ENCODE measurements at places on chromosomes 1 and 21.

- DNase-seq: peak; percentile 52
Measured at GRCh38 chr21:35257413-35257812, 208.3 kb upstream of the RUNX1 start.

DNA sequence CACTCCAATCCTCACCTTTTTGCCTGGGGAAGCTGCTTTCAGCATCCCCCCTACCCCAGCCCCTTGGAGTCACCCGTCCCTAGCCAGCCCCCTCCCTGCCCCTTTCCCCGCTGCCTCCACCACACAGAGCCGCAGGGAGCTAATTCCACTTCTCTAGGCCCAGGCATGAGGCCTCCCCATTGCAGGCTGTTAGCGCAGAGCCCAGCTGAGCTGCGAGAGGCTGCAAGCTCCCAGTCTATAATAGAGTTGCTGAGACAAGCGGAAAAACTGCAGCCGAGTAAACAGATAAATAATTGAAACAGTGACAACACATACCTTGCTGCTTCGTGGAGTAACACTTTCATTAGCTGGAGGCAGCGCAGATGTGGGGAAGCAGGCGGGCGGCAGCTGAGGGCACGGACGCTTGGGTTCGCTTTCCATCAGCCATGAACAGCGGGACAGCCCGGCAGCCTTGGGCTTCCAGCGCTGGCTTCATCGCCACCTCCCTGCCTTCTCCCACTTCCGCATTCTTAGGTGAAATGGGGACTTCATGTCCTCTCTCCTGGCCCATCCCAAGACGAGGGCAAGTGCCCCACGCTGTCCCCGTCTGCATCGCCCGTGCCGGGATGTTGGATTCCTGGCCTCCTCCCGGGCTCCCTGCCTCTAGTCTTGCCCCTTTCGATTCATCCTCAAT is 183.3 kb downstream of the IGSF21 start:
- no peak for DNase-seq

DNA sequence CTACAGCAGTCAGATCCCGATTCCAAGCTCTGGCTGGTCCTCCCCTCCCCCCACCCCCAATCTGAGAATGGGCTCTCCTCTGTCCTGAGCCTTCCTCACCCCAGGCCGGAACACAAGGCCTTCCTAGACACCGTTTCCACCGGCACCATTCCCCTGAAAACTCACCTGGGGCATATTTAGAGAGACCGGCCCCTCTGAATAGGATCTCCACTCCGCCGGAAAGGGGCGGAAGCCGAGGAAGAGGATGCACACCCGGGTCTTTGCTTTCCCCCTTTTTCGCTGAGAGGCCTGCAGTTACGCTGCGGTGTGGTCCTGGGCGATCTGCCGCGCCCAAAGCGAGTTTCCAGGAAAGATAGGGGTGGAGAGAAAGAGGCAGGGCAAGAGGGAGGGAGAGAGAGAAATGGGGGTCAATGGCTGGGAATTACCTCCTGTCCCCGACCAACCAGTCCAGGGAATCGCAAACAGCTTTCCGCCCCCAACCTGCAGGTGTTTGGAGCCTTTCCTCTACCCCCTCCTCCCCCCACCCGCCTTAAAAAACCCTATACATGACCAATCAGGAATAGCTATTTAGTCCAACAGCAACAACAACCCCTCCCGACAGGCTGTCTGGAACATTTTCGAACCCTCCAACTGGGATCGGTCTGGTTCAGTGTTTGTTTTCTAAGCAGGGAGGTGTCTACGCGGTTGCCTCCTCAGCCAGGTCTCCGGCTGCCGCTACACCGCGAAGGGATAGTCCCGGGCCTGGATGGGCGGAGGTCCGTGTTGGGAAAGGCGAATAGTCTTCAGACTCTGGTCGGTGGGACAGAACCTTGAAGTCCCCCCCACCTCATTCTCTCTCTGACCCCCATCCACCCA is 2.8 kb downstream of the TAL1 start:
- peak; percentile 87 for DNase-seq

- DNase-seq: no peak
Measured at GRCh38 chr21:46097336-46098293, at the start of gene COL6A2. TSS of gene COL6A2 (plus strand) at chr21:46098112.

- DNase-seq: peak; percentile 38
Measured at GRCh38 chr1:242011894-242012660, 13.2 kb upstream of the MAP1LC3C start.

DNA sequence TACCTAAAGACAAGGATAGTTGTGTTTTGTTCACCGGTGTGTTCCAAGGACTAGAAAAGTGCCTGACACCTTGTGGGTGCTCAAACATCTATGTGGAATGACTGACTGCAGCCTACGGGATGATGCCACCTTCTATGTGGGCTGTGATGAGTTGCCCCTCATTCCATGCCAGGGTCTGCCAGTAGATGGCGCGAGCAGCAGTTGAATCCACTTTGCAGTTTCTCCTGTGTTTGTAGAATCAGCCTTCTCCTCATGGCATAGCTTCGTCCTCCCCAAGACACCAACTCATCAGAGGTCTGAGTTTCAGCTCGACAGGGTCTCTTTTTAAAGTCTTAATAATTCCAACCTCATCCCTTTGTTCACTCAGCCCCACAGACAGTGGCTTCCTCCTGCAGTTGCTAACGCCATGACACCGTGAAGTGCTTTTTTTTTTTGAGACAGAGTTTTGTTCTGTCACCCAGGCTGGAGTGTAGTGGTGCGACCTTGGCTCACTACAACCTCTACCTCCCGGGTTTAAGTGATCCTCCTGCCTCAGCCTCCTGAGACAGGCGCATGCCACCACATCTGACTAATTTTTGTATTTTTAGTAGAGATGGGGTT is 133.7 kb downstream of the CAPN8 start:
- DNase-seq: peak; percentile 65

GRCh38 chr1:67957066-67957465 is 93.4 kb downstream of the DIRAS3 start:
- DNase-seq: no peak

- DNase-seq: no peak
Measured at GRCh38 chr1:47187231-47187925, 2.5 kb downstream of the PDZK1IP1 start.

DNA sequence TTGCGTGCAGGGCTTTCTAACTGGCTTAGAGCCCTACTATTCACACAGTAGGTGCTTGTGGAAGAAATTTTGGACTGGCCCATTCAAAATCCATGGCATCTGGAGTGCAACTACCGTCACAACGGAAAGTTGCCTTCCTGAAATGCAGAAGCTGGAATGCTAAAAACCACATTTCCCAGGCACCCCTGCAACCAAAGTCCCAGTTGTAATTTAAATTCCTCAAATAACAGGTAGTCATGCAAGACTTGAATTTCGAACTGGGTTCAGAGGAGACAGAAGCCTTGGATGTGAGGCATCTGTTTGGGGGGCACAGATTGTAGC is 186.7 kb downstream of the TOMM20 start:
- no peak for DNase-seq

- DNase-seq: peak; percentile 23
Measured at GRCh38 chr1:77796695-77797405, 17.4 kb downstream of the MIGA1 start.

- DNase-seq: no peak
Measured at GRCh38 chr1:42117214-42117613, 36.0 kb upstream of the GUCA2B start.

DNA sequence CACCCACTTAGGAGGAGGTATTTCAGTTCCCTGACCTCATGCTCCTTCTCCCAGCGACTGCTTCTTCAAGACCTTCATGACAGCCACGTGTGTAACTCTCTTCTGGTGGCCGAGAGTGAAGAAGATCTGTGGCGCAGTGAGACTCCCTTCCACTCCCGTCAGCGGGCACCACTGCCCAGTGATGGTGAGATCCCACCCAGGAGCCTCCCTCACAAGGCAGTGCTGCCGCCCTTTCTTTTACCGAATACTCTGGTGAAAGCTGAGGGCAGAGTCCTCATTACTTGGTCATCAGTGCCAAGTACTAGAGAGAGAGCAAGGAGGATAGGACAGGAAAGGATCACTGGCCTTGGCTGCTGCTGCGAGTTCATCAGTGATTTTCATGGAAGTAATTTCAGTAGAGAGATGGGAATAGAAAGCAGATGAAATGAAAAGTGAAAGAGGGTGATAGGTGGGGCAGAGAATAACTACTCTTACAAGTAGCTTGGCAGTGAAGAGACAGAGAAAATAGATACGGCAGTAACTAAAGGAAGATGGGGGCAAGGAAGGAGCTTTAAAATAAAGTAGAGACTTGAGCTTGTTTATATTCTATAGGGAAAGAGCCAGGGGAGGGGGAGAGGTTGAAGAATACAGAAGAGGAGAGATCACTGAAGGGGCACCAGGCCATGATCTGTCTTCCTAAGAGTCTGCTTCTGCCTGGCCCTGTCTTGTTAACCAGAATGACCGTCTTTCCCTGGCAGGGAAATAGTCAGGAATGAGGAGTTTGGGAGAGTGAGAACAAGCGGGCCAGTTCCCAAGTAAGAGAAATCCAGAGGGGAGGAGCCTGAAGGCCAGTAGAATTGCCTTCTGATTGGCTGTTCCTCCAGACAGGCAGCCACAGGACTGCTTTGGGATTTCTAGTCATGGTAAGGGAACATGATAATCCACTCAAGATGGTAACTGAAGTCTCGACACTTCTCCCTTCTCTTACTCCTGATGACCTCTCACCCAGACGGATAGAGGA is 18.3 kb downstream of the HYI start:
- no peak for DNase-seq

GRCh38 chr21:22925032-22925431 is 1926.8 kb downstream of the NCAM2 start:
- peak; percentile 27 for DNase-seq

DNA sequence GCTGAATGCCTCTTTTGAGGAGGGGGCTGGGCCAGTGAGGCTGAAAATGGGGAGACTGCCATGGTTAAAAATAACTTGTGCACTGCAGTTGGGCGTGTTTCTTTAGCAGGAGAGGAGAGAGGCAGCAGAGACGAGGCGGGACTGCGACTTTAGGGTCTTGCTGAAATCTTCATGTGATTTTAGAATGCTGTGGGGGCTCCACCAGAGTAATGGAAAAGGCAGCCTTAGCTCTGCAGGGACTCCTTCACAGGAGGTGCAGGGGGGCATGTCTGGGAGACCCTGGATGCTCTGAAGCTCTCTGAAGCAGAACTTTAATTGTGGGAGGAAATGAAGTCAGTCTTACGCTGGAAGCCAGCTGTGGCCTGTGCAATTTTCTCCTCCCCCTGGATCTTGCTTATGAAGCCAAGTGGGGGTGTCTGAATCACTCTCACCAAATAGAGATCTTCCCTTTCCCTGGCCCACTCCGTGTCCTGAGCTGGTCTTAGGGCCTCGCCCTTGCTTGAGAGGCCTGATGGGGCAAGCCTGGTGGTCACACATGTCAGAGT is 60.8 kb downstream of the NDUFS5 start:
- no peak for DNase-seq

DNA sequence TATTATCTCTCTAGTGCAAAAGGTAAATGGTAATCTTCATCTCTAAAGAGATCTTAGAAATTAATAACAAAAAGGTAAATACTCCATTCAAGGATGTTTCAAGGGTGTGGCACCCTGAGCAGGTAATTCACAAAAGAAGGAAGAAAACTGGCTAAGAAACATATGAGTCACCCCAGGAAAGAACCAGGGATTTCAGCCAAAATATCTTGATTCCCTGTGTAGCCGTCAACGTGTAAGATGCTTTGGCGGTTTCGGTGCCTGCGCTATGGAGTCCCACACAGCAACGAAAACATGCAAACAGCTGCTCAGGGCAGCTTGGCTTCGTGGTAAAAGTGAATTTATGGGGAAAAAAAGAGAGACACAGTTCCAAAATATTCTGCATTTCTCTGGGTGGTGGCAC is 3.7 kb downstream of the ITGB2 start:
- DNase-seq: no peak

- DNase-seq: peak; percentile 68
Measured at GRCh38 chr1:53326598-53327181, 1.2 kb downstream of the LRP8 start.

DNA sequence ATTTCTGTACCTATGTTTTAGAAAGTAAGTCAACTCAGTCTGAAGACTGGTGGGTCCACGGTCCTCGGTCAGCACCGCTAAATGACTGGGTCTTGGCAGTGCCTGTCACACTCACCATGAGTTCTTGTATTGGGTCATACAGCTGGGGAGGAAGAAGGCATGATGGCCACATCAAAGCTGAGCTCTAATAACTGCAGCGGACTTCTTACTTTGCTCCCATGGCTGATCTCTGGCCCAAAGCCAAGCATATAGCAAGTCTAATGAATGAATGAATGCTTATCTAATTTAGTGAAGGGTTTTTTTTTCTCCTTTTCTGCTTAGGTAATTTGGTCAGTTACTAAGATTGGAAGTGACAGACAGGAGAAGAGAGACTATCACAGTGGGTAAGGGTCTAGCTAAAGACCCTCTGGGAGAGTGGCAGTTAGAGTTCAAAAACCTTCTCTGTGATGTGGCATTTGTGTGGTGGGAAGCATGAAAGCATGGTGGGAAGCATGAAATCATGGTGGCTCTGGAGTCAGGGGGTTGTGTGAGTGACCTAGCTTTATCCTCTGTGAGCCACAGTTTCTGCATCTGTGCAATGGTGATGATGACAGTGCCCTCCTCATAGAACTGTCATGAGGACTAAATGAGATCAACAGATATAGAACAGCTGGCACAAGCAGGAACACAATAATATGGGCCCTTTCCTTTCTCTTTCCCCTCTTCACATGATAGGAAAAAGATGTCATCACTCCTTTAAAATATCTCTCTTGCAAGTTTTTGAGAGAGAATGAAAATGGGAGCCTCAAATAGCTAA is 78.9 kb upstream of the JAK1 start:
- peak; percentile 6 for DNase-seq

DNA sequence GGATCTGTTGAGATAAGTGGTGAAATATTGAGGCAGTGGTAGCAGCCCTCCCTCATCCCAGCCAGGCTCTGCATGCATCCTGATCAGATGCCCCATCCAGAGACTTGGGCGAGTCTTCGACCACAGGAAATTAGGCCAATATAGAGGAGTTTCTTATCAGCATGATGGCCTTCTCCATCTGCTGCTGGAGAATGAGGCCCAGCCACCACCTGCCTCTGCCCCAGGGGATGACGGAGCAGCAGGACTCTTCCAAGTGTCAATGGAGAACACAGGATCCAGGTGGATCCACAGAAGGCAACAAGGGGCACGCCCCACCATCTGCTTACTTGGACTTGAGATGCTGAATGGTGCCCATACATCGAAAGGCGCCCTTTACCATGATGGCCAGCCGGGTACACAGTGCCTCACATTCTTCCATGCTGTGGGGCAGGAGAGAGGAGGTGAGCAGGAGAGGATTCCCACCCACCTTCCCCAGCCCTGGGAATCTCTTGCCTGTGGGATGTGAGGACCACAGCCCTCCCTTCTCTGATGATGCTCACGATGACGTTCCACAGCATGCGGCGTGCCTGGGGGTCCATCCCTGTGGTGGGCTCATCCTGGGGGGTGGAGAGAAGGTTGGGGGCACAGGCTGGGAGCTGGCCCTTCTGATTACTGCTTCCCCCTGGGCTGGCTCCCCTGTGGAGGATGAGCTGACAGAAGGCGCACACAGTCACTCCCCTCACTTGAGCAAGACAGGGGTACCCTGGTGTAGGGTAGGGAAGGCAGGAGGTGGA is 91.5 kb upstream of the GCLM start:
- DNase-seq: peak; percentile 19
